NCI-H1092 (cell line): ENCODE measurements at places on chromosomes 13 and 19.
A peak's percentile ranks its signal among the peaks of the same experiment; 100 is the strongest.

GRCh38 chr13:79847882-79848592, 367.1 kb downstream of the NDFIP2 start:
- DNase-seq: no peak

GRCh38 chr19:45244133-45244794, 943 bp downstream of the EXOC3L2 start:
- DNase-seq: no peak

- no peak for DNase-seq
These were observed 52.7 kb downstream of the TRPM4 start for GRCh38 chr19:49210108-49210900.

DNA sequence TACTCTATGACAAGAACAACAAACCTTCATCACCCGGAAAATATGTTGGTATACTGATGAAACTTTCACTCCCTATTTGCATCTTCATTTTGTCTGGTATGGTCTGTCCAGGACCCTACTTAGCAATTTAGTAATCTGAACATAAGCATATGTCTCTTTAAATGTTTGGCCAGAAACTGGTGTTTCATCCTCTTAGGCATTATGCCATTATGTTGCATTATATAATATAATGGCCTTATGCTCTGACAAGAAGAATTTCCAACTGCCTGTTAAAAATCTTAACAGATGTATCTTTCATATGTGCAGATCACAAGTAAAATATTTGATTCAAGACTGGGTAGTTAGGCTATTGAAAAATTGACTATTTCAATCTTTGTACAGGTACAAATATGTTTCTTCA, 610.6 kb upstream of the PRR20A start:
- DNase-seq: no peak

GRCh38 chr13:44218501-44219240, 155.0 kb upstream of the SERP2 start:
- peak; percentile 18 for DNase-seq

DNA sequence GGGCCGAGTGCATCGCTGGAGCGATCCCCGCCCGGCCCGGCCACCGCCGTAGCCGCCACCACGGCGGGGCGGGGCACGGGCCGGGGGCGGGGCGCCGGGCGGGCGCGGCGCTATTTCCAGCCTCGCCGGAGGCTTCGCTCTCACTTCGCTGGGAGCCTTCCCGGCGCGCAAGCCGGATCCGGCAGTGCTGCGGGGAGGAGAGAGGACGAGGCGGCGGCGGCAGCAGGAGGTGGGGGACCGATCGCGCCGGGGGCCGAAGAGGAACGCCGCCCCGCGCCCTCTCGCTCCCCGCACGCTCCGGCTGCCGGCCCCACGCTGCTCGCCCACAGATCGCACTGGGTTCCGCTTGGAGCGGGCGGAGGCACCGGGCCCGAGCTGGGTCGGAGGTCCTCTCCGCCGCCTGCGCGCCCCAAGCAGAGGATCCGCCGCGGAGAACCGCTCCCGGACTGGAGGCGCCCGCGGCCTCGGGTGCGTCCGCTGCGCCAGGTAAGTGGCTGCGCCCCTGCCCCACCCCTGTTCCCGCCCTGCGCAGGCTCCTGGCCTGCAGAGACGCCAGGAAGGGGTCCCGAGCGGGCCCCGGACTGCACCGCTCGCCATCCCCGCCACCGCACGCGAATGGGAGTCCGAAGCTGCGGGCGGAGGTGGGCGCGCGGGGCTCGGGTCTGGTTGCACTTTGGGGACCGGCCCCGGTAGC, at the start of gene CHST8:
CHST8 (plus strand) TSS at position 143 of the 694 bp plus-strand sequence. CDS start 67,309 bp downstream, outside the sequence.
- peak; percentile 38 for DNase-seq

DNA sequence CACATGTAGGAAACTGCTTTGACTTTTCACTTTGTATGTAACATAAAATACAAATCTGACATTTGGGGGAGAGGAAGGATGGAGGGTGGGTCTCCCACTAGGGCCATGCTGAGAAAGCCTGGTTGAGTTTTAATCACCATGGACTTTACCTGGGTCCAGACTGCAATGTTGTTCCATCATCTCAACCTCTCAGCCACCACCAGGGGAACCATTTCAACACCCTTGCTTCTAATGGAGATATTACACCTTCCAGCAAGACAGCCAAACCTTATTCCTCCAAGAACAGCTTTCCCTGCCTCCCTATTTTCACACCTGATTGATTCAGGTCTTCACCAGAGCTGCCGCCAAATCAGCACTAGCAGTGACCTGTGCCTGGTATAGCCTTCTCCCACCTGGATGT, 56.0 kb downstream of the ZAR1L start:
- no peak for DNase-seq

GRCh38 chr19:51573331-51573730, 2.2 kb downstream of the ZNF175 start:
- DNase-seq: no peak

- DNase-seq: no peak
These were observed 81.9 kb downstream of the TUBGCP3 start for GRCh38 chr13:112506046-112506445.

GRCh38 chr13:44903574-44903985, 85.7 kb downstream of the NUFIP1 start:
- DNase-seq: no peak

DNA sequence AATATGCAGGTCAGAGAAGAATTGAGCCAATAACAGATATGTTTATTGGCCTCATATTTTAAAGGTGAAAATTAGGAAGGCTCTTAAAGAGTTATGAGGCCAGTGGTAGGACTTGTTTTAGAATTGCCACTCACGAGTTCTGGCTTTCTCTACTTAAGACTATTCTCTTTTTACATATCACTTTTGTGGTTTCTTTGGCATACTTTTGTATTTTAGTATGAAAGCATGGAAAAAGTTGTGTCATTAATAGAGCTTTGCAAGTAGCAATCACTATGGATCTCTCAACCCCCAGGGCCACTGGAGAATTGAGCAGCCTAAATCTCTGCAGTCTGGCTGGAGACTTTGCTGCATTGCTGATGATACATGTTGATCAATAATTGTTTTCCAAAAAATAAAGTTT, 64.6 kb upstream of the SOX21 start:
- DNase-seq: no peak

GRCh38 chr19:33789344-33789743, 7.3 kb upstream of the KCTD15 start:
- no peak for DNase-seq

DNA sequence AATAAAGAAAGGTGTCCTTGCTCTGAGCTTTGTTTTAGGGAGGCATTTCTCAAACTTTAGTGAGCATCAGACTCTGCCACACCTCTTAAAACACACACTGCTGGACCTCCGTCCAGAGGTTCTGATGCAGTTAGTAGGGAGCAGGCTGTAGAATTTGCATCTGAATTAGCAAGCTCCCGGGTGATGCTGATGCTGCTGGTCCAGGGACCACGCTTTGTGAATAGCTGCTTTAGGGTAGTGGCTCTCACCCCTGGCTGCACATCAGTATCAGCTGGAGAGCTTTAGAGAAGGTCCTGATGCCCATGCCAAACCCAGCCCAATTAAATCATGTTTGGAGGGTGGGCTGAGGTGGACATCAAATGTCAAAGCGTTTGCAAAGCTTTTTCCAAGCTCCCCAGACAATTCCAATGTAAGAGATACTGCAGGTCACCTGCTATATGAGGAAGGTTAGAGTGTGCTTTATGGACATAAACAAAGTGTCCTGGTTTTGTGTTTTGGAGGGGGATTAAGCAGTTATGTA, 3.6 kb downstream of the HTR2A start:
- no peak for DNase-seq

GRCh38 chr13:49253310-49253709, 5.6 kb downstream of the CDADC1 start:
- no peak for DNase-seq

- DNase-seq: no peak
These were observed 194.5 kb upstream of the RNF113B start for GRCh38 chr13:98371516-98372023.

GRCh38 chr13:111908361-111908760, 158.6 kb upstream of the SOX1 start:
- no peak for DNase-seq

GRCh38 chr13:99653526-99653925, 152.3 kb downstream of the TM9SF2 start:
- no peak for DNase-seq
